Right lobe of liver (tissue), 6 donors: ENCODE measurements at places on chromosomes 16 and 17. TPM values are rescaled to one million over a fixed set of nuclear protein-coding genes. Genes with fewer than 3 reads are reported as not detected.

- no peak for DNase-seq
These were observed 281.0 kb downstream of the CBLN1 start for GRCh38 chr16:49000594-49000993.

GRCh38 chr16:24543949-24544348, 4.6 kb downstream of the RBBP6 start:
- DNase-seq: no peak

Gene TSPOAP1
- total RNA-seq: 3.9 TPM

- no peak for DNase-seq
These were observed 579 bp upstream of the LRRC59 start for GRCh38 chr17:50397919-50398285.

Gene ACSM5
- total RNA-seq: 152 TPM

Gene TAC4
- total RNA-seq: not detected

Gene ALOXE3
- total RNA-seq: not detected

DNA sequence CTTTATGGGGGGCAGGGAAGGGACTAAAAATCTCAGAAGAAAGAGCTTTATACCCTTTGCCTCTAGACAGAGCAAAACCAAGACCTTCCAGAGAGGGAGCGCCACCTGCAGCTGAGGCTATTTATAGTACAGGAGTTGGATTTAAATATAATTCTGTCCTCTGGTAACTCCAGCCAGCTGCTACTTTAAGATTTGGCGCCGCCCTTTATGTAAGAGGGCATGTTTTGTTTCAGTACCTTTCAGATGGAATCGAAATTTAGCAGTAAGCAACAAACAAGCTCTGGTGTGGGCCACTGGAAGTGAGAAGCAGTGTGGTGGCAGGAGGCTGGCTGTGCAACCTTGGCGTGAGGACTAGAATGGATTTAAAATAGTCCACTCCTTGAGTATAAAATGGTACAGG, 5.2 kb upstream of the GUCY2D start:
- no peak for DNase-seq

Gene CEP295NL
- total RNA-seq: 0.56 TPM

GRCh38 chr17:72710202-72710601, 382.3 kb downstream of the SLC39A11 start:
- no peak for DNase-seq

Gene GGT6
- 0.57 TPM for total RNA-seq

Gene CRAMP1
- total RNA-seq: 5.7 TPM

Gene CES3
- 19.1 TPM for total RNA-seq

Gene ATP2A1
- 0.87 TPM for total RNA-seq
